Stimulated activated CD4-positive, alpha-beta T cell treated with anti-CD3 and anti-CD28 coated beads, Interleukin-1b, Interleukin-23, amount 100 ng/mL, for 48 hours (primary cell): ENCODE measurements at places on chromosomes 13 and 19.

- DNase-seq = no peak
These were observed 341.2 kb upstream of the DACH1 start for GRCh38 chr13:72208112-72208645.

- DNase-seq = no peak
These were observed 59.4 kb upstream of the TSHZ3 start for GRCh38 chr19:31408460-31409124.

DNA sequence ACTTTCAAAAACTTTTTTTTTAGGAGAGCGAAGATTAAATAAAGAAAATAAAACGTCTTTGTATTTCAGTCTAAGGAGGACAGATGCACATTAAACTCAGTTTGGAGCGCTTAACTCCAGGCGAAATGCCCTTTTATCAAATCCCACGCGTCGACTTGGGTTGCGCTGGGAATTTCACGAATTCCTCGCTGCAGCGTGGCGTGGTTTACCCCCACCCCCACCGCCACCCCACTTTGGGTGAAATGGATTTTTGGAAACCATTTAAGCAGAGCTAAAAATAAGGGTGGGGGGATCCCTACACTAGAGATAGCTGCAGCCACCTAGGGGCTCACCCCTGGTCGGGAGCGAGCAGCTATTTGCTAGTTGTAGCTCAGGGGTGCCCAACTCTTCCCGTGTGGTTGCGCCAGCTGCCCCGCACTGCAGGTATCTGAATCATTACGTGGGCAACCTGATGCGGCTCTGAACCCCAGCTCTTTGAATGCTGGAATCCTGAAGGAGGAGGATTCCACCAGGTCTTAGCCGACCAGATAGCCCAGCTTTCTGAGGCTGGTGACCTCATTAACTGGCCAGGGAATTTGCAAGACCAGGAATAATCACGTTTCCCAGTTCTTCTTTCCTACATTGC is 6.5 kb upstream of the TSHZ3 start:
- no peak for DNase-seq

DNA sequence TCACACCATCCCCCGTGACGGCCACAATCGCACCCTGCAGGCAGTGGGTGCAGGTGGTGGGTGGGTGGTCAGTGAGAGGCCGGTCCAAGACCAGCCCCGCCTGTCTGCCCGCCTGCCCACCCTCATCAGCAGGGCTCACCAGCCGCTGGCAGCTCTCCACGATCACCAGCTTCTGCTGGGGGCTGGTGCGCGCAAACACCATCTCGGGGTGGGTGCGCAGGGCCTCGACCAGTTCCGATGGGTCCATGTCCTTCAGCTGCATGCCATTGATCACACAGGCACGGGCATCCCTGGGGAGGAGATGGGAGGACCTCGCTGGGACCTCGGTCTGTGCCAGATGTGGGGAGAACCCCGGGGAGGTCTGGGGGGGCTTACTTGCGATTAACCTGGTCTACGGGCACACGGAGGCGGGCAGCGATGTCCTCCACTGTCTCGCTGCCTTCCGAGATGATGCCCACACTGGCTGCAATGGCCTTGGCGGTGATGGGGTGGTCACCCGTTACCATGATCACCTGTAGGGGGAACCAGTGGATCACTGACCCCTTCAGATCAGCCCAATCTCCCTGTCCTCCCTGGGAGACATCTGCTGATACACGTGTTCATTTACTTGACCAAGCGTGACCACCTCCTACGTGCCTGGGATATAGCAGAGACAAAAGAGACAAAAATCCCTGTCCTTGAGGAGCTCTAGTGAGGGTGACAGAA is 8.0 kb downstream of the ATP4A start:
- DNase-seq = no peak

GRCh38 chr19:37692956-37693620 is 26.5 kb downstream of the ZNF607 start:
- no peak for DNase-seq

- no peak for DNase-seq
These were observed 940.8 kb upstream of the PCDH9 start for GRCh38 chr13:68170961-68171360.
